ENCODE measurements at places on chromosomes 12 and 14. TPM values are rescaled to one million over a fixed set of nuclear protein-coding genes. Genes with fewer than 3 reads are reported as not detected.

Gene PRB2
- not detected for total RNA-seq

Gene DPPA3
- not detected for total RNA-seq

Gene SIX4
- 5.2 TPM for total RNA-seq

Gene CTSG
- total RNA-seq: not detected

Gene SMCO3
- 0.37 TPM for total RNA-seq
